Upper lobe of left lung (tissue), 6 donors: ENCODE measurements at places on chromosomes 13 and 19. TPM values are rescaled to one million over a fixed set of nuclear protein-coding genes. Genes with fewer than 3 reads are reported as not detected.

GRCh38 chr19:51600940-51601580, 29.1 kb downstream of the SIGLEC5 start:
- DNase-seq, result peak; percentile 27
- H3K4me1 ChIP-seq, result peaks cover 2% of the 10 kb centered on the region
- H3K27ac ChIP-seq, result peak overlapping the region; percentile 40
- no peaks in the 10 kb centered on the region for H3K27me3 ChIP-seq
- no peak overlapping the region for H3K4me3 ChIP-seq

DNA sequence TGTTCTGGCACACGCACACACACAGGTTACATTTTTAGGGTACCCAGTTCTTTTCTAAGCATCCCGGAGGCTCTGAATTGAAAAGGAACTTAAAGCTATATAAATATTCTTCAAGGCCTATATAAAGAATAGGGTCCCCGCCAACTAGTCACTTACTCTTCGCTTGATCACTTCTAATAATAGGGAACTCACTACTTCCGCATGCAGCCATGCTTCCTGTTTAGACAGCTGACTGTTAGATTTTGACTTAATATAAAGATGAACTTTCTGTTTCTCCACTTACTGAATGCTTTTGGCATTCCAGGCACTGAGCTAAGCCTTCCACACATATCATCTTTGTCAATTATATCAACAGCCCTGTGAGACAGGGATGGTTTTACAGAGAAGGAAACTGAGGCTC, 259.6 kb downstream of the TSHZ3 start:
- DNase-seq, result no peak
- H3K36me3 ChIP-seq, result no peaks in the 10 kb centered on the region
- H3K4me1 ChIP-seq, result no peaks in the 10 kb centered on the region

- H3K27ac ChIP-seq, result no peak overlapping the region
- no peak overlapping the region for H3K4me3 ChIP-seq
- peaks cover 8% of the 10 kb centered on the region for H3K27me3 ChIP-seq
Measured at GRCh38 chr13:36133950-36134626, 2.9 kb upstream of the DCLK1 start.

- no peaks in the 10 kb centered on the region for H3K36me3 ChIP-seq
- peak overlapping the region; percentile 72 for H3K4me3 ChIP-seq
- no peaks in the 10 kb centered on the region for H3K27me3 ChIP-seq
- H3K27ac ChIP-seq, result peak overlapping the region; percentile 85
Measured at GRCh38 chr19:12092065-12092867, 27.7 kb downstream of the ZNF844 start.

GRCh38 chr19:7980168-7980567, 25.3 kb downstream of the ELAVL1 start:
- no peaks in the 10 kb centered on the region for H3K27me3 ChIP-seq
- H3K4me3 ChIP-seq, result no peak overlapping the region
- no peak for DNase-seq
- H3K4me1 ChIP-seq, result no peaks in the 10 kb centered on the region
- H3K27ac ChIP-seq, result no peak overlapping the region

DNA sequence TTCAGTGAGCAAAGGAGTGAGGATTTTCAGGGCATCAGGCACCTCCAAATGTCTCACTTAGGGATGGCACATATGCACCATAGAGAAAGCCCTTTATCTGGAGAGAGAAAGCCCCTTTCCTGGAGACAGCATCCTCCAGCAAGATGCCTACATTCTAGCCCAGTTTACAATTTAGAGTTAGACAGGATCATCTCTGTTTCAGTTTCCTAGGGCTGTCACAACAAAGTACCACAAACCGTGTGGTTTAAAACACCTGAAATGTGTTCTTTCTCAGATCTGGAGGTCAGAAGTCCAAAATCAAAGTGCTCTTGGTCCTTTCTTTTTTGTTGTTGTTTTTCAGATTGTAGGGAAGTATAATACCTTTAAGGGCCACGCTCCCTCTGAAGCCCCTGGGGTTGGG, 61.8 kb downstream of the MBNL2 start:
- peaks cover 29% of the 10 kb centered on the region for H3K4me1 ChIP-seq
- H3K4me3 ChIP-seq, result no peak overlapping the region
- no peak overlapping the region for H3K27ac ChIP-seq

- H3K4me3 ChIP-seq, result peak overlapping the region; percentile 45
- H3K36me3 ChIP-seq, result peaks cover 27% of the 10 kb centered on the region
- H3K4me1 ChIP-seq, result peaks cover 19% of the 10 kb centered on the region
- no peak for DNase-seq
Measured at GRCh38 chr13:97369261-97369893, 64.6 kb upstream of the RAP2A start.

RFPL4A gene
- total RNA-seq, result not detected
